ENCODE measurements at places on chromosomes 7 and 10.

GRCh38 chr7:50310956-50311355 lies 6.4 kb downstream of the IKZF1 start:
- no peak for DNase-seq

DNA sequence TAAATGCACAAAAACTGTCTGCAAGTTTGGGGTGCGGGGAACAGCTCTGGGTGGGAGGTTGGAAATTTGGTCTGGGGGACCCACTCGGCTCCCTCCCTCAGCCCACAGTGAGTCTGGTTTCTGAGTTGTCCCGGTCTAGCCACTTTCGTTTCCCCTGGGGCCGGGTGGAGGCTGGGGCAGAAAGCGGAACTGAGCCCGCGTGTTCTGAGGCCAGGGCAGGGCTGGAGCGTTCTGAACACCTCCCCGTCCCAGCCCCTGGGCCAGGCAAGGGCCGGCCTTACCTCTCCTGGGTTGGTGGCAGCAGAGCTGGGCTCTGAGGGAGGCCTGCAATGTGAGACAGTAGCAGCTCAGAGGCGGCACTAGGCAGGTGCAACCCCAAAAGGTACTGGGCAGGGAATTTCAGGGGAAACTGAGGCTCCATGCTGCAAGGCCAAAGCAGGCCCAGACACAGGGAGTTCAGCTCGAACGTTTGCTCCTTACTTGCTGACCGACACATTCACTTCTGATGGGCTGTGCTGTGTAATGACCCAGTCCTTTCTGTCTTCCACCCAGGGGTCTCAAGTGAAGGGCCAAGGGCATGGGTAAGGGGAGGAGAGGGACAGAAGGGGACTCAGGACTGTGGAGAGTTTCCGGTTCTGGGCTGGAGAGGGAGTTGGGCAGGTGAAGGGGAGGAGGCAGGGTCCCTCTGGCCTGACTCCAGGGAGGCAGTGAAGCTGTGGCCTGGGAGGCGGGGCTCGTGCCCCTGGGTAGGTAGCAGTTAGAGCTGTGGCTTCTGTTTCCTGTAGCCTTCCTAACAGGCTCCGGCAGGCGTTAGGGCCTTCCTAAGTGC lies 3.0 kb downstream of the IRF5 start:
- DNase-seq, result no peak

DNA sequence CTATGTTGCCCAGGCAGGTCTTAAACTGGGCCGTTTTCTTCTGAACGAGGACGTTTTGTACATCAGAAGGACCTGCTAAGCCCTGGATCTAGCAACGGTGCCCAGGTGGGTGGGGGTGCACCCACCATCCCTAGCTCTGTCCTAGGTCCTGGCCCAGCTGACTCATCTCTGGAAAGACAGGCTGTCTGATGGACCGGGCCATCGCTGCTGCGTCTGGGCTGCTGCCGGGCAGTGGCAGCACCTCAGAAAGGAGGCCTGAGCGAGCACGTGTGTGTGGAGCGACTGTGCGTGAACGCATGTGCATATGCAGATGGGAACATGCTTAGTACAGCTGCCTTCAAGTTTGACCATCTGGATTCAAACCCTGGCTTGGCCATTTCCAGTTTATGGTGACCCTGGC lies 7.3 kb upstream of the ELFN1 start:
- DNase-seq, result no peak

- DNase-seq, result no peak
Measured at GRCh38 chr10:59064759-59065539, 111.5 kb upstream of the PHYHIPL start.

DNA sequence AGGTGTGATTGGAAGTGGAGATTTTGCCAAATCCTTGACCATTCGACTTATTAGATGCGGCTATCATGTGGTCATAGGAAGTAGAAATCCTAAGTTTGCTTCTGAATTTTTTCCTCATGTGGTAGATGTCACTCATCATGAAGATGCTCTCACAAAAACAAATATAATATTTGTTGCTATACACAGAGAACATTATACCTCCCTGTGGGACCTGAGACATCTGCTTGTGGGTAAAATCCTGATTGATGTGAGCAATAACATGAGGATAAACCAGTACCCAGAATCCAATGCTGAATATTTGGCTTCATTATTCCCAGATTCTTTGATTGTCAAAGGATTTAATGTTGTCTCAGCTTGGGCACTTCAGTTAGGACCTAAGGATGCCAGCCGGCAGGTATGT lies 13.6 kb downstream of the STEAP2 start:
- DNase-seq, result no peak

All from effector memory CD4-positive, alpha-beta T cell (primary cell).